NCI-H2029 (cell line): ENCODE measurements at places on chromosomes 4 and X.

DNA sequence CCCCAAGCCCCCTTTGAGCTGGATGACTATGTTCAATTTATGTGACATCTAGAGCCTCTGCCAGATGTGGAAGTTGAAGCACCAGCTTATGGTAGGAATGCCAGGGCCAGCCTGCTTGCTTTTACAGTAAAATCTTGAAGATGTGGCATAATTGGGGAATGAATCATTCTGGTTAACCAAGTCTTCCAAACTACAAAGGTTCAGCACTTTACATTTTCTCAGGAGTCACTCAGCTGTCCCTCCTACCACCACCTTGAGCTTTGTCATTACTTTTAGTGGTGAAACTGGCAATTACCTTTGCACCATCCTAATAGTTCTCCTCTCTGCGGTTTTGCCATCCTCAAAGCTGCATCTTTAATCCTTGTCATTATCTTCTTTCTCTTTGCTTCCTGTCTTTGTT is 172.2 kb downstream of the HS6ST2 start:
- DNase-seq = no peak

- DNase-seq = no peak
These were observed 359.2 kb downstream of the FBXW7 start for GRCh38 chr4:152176627-152177214.

- no peak for DNase-seq
These were observed 22.3 kb downstream of the COX7B2 start for GRCh38 chr4:46886711-46887110.

DNA sequence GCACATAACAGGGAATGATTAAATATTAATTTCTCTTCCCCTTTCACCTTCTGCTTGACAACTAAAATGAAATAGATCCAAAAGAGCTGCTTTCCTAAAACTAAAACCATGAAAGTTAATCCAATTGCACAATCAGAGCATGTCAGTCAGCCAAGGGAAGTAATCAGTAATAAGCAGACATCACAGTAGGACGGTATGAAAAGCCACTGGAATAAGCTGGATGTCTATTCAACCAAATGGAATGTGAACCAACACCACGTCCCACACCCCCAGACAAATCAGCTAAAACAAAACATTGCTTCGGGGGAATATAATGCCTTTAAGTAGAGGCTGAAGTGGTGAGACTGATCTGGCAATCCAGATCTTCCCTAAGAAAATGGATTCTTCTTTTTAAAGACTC is 859.4 kb upstream of the FTHL17 start:
- no peak for DNase-seq

DNA sequence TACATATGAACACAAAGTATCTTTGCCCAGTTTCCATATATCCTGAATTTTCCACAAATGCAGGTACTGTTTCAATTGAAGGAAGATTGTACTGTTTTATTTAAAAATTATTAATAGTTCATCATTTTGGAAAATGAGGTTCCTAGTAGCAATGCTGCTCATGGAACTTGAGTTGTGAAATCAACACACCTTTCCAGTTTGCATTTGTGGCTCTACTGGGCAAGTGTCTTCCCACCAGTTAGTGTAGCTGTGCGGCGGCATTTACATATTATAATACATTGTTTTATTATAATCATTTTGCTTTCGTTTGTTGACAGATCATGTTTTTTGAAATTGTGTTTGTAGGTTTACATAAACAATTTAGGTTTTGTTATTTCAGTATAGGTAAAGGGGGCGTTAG is 2.0 kb upstream of the DDX3X start:
- DNase-seq = no peak

DNA sequence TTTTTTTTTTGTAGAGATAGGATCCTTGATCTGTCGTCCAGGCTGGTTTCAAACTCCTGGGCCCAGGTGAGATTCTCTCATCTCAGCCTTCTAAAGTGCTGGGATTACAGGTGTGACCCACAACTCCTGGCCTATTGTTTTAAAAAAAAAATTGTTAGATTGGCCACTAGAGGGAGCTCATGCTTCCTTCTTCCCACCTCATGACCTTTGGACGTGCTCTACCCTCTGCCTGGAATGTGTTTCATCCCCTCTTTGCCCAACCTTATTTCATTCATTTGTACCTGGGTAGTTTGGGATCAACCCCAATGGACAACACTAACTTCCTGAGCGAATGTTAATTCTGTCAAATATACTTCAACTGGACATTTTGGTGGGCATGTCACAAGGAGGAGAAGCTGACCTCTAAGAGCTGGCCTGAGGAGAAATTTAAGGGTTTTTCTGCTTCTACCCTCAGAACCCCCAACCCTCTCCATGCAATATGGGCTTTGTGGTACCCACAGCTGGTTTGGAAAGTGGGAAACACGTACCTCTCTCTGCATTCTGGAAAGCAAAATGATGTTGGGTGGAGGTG is 6.4 kb downstream of the PPEF2 start:
- DNase-seq = peak; percentile 30

GRCh38 chr4:187999406-187999932 is 3.9 kb downstream of the ZFP42 start:
- DNase-seq = no peak

GRCh38 chr4:71126719-71127118 is 133.3 kb downstream of the DCK start:
- no peak for DNase-seq

DNA sequence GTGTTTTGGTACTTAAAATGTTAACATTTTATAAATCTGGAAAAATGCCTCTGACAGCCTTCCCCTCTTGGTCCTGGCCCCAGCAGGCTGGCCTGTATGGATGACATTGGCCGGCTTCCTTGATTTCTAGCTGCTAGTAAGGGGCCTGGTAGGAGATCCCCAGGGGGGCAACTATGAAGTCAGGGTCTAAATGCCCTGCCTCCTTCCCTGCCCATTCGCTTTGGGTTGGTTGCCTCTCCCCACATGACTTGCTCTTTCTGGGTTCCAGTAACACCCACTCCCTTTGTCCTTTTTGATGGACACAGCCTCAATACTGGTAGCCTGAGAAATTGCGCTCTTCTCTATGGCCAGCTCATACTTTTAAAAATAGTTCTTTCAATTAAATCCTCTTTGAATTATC is 78.0 kb upstream of the MAD2L1 start:
- no peak for DNase-seq

DNA sequence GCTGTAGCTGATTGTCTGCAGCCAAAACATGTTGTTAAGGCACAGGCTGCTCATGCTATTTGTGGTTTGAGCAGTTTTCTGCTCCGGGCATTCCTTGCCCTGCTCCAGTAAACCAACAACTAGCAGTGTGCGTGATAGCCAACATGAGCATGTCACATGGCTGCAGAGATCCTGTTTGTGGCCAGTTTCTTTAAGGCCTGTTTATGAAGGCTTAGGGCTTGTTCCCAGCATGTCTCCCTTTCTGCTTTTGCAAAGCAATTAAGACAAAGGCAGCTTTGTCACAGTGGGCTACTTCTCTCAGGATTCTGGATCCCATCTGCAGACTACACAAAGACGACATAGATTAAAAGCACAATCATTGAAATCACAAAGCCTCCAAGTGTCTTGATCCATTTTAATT is 160.5 kb downstream of the ZNF518B start:
- no peak for DNase-seq

- no peak for DNase-seq
These were observed 17.9 kb downstream of the PDHA2 start for GRCh38 chr4:95857761-95858160.

- peak; percentile 95 for DNase-seq
These were observed 57.6 kb downstream of the MAPK10 start for GRCh38 chr4:86302251-86302650.

DNA sequence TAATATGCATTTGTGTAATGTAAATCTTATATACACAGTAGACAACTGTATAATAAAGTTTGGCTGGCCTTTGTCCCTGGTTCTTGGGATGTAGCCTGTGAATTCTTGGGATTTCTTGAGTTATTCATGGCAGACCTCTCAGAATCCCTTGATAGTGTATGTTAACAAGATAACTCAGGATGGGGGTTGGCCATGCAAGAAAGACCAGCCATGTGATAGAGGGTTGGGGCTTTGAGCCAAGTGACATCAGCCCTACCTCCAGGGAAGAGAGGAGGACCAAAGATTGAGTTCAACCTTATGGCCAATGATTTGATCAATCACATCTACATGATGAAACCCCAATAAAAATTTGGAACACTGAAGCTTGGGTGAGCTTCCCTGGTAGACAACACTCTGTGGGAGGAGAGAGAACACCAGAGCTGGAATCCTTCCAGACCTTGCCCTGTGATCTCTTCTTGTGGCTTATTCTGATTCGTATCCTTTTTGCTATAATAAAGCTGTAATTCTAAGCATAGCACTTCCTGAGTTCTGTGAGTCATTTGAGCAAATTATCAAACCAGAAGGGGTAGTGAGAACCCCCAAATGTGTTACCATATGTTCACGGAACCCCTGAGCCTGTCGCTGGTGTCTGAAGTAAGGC is 11.3 kb downstream of the SLC2A9 start:
- DNase-seq = no peak

DNA sequence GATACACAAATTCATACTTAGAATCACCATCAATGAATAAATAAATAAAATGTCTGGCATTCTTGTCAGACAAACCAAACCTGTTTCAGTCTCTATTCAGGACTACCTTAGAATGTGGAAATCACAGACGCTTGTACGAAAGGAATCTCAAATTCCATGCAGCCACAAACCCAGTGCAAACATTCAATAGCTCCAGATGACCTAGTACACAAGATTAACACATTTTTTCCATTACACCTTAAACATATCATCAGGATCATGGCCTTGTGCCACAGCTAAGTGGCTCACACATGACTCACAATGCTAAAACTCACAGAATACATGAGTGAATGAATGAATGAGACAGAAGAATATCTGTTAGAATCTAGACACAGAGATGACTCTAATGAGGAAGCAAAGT is 134.2 kb downstream of the PWWP3B start:
- no peak for DNase-seq

GRCh38 chr4:145056325-145057130 is 41.5 kb downstream of the ANAPC10 start:
- no peak for DNase-seq
